ENCODE measurements at places on chromosomes 12 and 14.

DNA sequence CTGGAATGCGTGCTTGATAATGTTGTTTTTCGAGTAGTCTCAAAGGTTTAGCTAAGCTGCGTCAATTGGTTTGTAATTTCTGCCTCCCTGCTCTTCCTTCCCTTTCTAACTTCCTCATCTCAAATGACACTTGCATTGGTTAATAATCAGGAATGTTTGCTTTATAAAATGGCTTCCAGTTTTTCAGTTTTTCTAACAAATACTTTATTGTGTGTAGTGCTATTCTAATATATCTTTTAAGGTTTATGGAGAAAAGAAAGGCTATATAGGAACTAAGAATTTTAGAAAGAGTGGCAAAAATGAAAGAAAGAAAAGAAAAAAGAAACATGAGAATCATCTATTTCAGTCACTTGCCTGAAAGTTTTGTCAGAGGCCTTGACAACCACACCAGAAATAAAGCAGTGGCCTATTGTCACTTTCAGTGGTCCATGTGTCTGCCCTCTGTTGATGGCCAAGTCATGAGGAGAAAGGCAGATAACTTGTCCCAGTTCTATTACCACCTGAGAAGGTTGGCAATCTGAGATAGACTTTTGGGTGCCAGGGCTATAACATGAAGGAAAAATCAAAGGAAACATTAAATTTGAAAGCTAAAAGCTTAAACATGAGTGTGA, 221.9 kb upstream of the KITLG start:
- DNase-seq = no peak

DNA sequence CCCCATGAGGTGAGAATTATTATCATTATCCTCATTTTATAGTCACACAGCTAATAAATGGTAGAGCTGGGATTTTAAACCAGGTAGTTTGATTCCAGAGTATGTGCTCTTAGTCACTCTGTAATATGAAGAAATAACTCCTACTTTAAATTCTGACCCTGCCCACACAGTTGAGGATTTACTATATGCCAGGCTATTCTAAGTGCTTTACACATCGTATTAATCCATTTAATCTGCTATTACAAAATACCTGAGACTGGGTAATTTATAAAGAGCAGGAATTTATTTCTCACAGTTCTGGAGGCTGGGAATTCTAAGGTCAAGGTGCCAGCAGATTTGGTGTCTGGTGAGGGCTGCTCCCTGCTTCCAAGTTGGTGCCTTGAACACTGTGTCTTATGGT, 19.6 kb upstream of the WIF1 start:
- DNase-seq = no peak

- DNase-seq = no peak
These were observed 84.4 kb downstream of the GALC start for GRCh38 chr14:87908550-87908949.

DNA sequence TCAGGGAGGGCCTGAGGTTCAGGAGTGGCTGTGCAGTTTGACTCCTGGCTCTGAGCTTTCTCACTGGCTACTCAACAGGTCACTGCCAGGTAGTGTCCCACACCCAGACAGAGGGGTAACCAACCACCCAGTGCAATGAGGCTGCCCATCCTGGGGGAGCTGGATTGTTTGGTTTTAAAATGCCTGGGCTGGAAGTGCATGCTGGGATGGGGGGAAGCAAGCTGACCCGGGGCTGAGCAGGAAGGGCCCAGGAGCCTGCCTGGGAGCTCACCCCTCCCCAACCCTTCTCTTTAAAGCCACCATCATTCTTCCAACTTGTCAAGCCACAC, 12.6 kb upstream of the ABHD12B start:
- DNase-seq = no peak

GRCh38 chr12:66398931-66399910, 96.9 kb downstream of the HELB start:
- no peak for DNase-seq

DNA sequence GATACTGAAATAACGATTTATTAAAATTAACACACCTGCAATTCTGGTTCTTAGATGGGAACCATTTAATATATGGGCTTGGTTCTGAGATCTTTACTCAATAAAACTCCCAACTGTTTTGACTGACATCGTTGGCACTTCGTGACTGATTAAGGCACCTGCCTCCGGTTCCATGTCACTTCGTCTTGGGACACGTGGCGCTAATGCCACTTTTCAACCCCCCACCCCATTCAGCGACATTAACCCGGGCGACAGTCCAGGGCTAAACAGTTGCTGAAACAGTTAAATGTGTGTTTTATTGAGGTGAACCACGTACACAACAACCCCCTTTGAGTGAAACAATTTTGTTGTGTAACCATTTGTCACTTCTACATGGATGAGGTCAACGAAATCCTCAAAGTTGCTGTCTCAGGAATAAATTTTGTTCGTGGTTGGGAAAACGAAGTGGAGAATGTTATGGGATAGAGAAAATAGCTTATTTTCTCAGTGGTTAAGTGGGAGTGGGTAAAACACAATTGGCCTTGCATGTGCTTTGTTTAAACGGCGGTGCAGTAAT, 9.9 kb upstream of the SLC38A2 start:
- no peak for DNase-seq

DNA sequence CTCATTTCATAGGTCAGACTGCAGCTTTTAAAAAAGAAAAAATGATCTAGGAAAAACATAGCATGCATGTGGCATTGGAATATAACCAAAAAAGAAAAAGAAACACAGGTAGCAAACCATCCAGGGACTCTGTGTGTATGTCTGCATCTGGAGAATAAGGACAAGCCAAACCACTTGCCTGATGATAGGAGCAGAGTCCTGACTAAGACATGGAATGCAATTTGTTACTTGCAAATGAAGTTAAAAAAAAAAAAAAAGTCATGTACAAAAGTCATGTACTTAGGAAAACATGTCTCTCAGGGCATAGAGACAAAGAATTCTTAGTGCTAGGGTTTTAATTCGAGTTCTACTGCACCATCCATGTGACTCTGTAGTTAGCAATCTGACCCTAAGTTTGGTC, 15.9 kb downstream of the TSPAN11 start:
- DNase-seq = no peak

- DNase-seq = no peak
These were observed 2.0 kb downstream of the CRY1 start for GRCh38 chr12:107091381-107091780.

DNA sequence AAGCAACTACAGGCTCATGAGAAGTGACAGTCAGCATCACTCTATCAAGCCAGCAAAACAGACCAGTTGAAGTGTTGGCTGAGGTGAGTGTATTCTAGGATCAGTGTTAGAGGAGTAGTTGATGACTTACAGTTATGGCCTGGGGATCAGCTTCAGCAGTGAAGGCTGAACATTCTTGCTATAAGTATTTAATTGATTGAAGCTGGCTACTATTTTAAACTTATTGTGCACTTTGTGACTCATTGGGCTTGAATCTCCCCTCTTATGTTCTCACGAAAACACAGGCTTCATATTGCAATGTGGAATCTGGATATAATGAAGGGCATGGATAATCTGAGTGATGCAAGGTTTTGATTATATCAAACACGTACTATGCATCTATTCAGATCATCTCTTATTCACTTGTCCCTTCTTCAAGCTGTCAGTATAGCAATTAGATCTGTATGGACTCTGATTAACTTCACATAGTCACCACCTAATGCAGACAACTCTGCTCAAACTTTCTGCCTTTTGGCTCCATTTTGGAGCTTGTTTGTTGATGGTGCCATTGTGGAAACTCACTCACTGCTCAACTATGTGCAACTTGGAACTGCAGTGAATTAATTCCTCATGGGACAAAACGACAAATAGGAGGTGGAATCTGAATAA, 309.2 kb downstream of the SLC16A7 start:
- no peak for DNase-seq

DNA sequence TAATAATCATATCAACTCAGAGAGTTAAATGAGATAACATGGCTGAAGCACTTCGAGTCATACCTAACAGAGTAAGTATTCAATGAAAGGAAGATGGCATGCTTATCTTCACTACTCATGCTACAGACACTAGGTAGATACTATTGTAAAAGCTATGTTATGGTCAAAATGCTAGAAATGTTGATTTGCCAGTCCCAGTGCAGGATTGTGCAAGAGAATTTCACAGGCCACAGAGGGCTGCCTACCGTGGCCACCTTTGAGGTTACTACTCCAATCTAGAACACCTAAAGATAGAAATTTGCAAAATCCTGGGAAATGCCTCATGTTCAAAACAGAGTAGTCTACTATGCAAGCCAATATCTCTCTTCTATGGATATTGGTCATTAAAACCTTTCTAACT, 75.3 kb upstream of the PLEKHG7 start:
- DNase-seq = no peak

DNA sequence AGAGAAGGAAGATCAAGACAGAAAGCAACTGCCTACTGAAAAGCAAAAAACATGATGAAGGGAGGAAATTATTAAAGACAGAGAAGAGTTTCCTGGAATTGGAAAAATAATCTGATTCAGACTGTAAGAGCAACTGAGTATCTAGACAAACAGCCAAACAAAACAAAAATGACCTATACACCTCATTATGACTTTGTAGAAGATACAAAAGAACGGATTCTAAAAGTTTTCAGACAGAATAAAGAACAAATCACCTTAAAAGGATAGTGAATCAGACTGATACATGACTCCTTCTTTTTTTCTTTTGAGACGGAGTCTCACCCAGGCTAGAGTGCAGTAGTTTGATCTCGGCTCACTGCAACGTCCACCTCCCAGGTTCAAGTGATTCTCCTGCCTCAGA, 10.4 kb downstream of the OSBPL8 start:
- DNase-seq = no peak

All from stimulated activated CD4-positive, alpha-beta T cell treated with anti-CD3 and anti-CD28 coated beads, Interleukin-15, amount 100 ng/mL, for 48 hours (primary cell).